T-helper 2 cell treated with Interferon-gamma antibody and Interleukin-4, amounts not matched to agents 5 μg/mL and 100 μg/mL, for 36 hours (primary cell): ENCODE measurements at places on chromosomes 3 and 15.

- H3K27ac ChIP-seq, result no peak overlapping the region
- H3K4me3 ChIP-seq, result no peak overlapping the region
- H3K27me3 ChIP-seq, result no peaks in the 10 kb centered on the region
- H3K36me3 ChIP-seq, result no peaks in the 10 kb centered on the region
- no peak for DNase-seq
Observed at GRCh38 chr3:82306189-82306588, 544.7 kb upstream of the GBE1 start.

DNA sequence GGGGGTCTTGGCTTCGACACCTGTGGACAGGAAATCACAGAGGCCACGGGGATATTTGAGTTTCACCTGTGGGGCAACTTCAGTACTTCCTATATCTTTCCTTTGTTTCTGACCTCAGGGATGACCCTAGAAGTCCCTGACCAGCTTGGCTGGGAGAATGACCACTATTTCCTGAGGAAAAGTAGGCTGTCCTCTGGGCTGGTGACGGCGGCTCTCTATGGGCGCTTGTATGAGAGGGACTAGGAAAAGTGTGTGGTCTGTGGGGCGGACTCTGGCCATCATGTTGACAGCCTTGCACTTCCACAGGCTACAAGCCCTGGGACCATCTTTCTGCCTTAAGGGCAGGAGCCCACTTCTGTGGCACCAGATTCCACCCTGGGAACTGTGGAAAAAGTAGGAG lies 43.7 kb downstream of the BTD start:
- no peak for DNase-seq
- H3K27ac ChIP-seq, result peak overlapping the region; percentile 81
- H3K36me3 ChIP-seq, result peaks cover 34% of the 10 kb centered on the region
- H3K4me3 ChIP-seq, result peak overlapping the region; percentile 58

GRCh38 chr3:5235655-5236054 lies 48.1 kb downstream of the EDEM1 start:
- H3K4me3 ChIP-seq, result no peak overlapping the region
- H3K27me3 ChIP-seq, result peaks cover 3% of the 10 kb centered on the region
- no peaks in the 10 kb centered on the region for H3K36me3 ChIP-seq
- H3K4me1 ChIP-seq, result no peaks in the 10 kb centered on the region
- DNase-seq, result no peak

- peaks cover 9% of the 10 kb centered on the region for H3K27me3 ChIP-seq
- DNase-seq, result no peak
- no peaks in the 10 kb centered on the region for H3K4me1 ChIP-seq
- H3K4me3 ChIP-seq, result no peak overlapping the region
Observed at GRCh38 chr3:111782447-111782782, 76.7 kb upstream of the PHLDB2 start.

GRCh38 chr3:88467191-88467590 lies 317.4 kb downstream of the C3orf38 start:
- DNase-seq, result no peak
- H3K4me1 ChIP-seq, result no peaks in the 10 kb centered on the region
- no peak overlapping the region for H3K4me3 ChIP-seq
- H3K36me3 ChIP-seq, result no peaks in the 10 kb centered on the region
- no peaks in the 10 kb centered on the region for H3K27me3 ChIP-seq

DNA sequence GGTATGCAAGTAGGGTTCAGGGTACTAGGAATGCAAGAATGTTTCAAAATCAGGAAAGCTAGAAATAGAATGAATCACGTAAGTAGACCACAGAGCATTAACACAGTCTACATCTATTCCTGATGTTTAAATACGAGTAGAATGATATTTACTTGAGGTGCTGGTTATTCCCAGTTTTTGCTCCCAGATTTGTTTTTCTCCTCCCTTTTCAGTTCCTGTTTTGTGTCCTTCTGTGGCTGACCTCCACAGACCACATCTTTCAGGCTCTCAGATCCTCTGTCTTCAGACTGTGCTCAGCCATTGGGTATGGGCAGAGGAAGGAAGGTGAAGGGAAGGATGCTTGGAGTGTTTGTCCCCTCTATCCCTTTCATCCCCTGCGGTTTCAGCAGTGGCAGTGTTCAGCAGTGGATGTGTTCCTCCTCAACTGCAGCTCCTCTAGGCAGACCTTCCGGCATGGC lies 276.6 kb downstream of the ZNF621 start:
- peaks cover 2% of the 10 kb centered on the region for H3K27me3 ChIP-seq
- no peaks in the 10 kb centered on the region for H3K36me3 ChIP-seq
- DNase-seq, result no peak
- H3K27ac ChIP-seq, result no peak overlapping the region

DNA sequence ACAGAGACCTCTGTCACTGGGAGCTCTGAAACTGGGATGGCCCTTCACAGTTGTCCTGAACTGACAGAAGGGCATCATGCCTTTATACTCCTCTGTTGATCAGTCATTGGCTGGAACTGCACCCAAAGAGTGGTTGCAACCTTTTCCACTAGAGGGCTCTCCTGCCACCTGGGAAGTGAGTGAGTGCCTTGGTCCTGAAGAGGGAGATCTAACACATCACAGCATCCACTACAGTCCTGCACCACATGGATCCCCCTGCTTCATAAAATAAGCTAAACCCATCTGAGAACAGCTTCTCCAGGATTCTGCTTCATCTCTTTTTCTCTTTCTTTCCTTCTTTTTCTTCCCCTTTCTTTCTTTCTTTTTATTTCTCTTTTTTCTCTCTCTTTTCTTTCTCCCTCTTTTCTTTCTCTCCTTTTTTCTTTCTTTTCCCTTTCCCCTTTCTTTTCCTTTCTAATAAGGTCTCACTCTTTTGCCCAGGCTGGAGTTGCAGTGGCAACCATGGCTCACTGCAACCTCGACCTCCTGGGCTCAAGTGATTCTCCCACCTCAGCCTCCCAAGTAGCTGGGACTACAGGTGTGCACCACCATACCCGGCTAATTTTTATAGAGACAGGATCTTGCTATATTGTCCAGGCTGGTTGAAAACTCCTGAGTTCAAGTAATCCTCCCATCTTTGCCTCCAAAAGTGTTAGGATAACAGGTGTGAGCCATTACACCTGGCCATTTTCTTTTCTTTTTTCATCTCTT lies 42.8 kb upstream of the RAF1 start:
- H3K36me3 ChIP-seq, result no peaks in the 10 kb centered on the region
- no peak overlapping the region for H3K27ac ChIP-seq
- no peak overlapping the region for H3K4me3 ChIP-seq
- DNase-seq, result peak; percentile 52
- peaks cover 16% of the 10 kb centered on the region for H3K27me3 ChIP-seq
- H3K4me1 ChIP-seq, result no peaks in the 10 kb centered on the region

DNA sequence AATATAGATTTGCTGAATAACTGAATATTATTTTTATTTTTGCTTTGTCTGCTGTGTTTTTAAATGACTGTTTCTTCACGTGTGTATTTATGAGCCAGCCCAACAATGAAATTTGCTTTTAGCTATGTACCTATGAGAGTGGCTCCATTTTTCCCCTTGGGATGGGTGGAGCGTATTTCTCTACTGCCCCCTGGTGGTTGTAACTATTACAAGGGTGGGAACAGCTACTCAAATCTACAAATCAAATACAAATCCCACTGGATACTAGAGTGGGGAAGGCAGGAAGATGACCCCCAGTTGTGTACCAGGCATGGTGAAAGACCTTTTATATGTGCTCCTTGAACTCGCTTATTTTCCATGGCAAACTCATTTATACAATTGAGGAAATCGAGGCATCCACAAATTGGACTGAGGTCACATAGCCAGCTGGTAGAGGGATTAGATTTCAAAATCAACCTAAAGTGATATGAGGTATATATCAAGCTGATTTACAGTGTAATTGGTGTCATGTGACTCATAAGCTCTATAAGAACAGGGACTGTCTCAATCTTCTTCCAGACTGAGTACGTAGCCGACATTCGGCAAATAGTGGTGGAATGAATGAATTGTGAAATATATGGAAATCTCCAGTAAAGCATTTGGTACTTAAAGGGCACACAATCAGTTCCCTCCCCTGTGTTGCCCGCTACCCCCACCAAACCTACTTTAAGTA lies 69.5 kb upstream of the VEPH1 start:
- H3K27ac ChIP-seq, result no peak overlapping the region
- no peaks in the 10 kb centered on the region for H3K36me3 ChIP-seq
- H3K27me3 ChIP-seq, result peaks cover 3% of the 10 kb centered on the region
- DNase-seq, result no peak
- no peak overlapping the region for H3K4me3 ChIP-seq
- peaks cover 7% of the 10 kb centered on the region for H3K4me1 ChIP-seq

GRCh38 chr3:67090474-67090873 lies 92.4 kb downstream of the KBTBD8 start:
- DNase-seq, result no peak
- peaks cover 7% of the 10 kb centered on the region for H3K27me3 ChIP-seq
- no peak overlapping the region for H3K4me3 ChIP-seq
- peaks cover 1% of the 10 kb centered on the region for H3K36me3 ChIP-seq

DNA sequence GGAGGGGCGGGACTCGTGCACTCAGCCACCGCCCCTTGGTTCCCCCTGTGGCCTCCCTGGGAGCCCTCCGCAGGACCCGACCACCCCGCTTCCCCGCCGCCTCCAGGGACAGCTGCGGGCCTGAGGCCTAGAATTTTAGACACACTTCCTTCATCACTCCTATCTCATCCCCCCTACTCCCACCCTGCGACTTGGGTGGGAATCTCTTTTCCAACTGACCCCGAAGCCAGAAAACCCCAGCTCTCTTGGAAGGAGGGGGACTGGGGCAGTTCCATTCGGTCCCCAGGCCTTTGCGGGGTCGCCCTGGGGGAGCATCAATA lies 289 bp upstream of the TFDP2 start:
- no peaks in the 10 kb centered on the region for H3K36me3 ChIP-seq
- peaks cover 6% of the 10 kb centered on the region for H3K27me3 ChIP-seq
- H3K4me1 ChIP-seq, result peaks cover 25% of the 10 kb centered on the region
- no peak for DNase-seq
- H3K4me3 ChIP-seq, result peak overlapping the region; percentile 89
- H3K27ac ChIP-seq, result peak overlapping the region; percentile 68

DNA sequence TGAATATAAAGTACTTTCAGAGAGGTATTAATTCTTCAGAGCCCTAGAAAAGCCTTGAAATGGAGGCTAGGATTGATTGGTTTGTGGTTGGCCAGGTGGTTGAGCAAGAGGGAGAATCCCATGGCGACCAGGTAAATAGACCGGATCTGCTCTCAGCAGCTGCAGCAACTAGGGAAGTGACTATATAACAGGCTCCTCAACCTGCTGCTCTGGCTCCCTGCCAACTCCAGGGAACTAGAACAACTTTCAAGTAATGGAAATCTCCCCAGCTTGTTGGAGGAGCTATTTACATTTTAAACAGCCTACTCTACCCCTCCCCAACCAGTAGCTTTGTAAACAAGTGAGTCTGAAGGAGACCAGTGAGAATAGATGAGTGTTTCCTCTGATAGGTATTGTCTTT lies 121.8 kb upstream of the CADM2 start:
- no peaks in the 10 kb centered on the region for H3K27me3 ChIP-seq
- DNase-seq, result no peak
- no peaks in the 10 kb centered on the region for H3K36me3 ChIP-seq
- H3K4me1 ChIP-seq, result no peaks in the 10 kb centered on the region
- no peak overlapping the region for H3K27ac ChIP-seq

DNA sequence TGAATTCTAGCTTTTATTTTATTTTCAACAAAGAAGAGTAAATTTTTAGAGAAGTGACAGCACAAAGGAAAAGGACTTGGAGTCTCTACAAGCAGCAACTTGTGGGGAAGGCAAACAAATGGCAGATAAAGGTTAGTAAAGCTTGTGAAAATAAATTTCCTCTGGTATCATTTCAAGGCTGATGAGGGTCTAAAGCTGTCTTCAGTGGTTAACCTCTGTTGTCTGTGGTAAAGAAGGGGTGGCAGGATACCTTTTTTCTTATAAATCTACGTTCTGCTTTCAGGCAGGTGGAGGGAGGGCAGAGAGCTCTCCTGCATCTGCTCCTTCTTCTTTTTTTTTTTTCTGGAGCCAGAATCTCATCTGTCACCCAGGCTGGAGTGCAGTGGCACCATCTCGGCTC lies 50.5 kb downstream of the NMD3 start:
- no peaks in the 10 kb centered on the region for H3K36me3 ChIP-seq
- H3K27ac ChIP-seq, result no peak overlapping the region
- no peaks in the 10 kb centered on the region for H3K4me1 ChIP-seq
- no peaks in the 10 kb centered on the region for H3K27me3 ChIP-seq

- H3K36me3 ChIP-seq, result peaks cover 16% of the 10 kb centered on the region
- no peak for DNase-seq
- peak overlapping the region; percentile 47 for H3K27ac ChIP-seq
- H3K4me1 ChIP-seq, result peaks cover 9% of the 10 kb centered on the region
- no peaks in the 10 kb centered on the region for H3K27me3 ChIP-seq
Observed at GRCh38 chr15:89067751-89068150, 20.5 kb upstream of the ABHD2 start.

- no peak overlapping the region for H3K4me3 ChIP-seq
- H3K27ac ChIP-seq, result peak overlapping the region; percentile 17
- H3K36me3 ChIP-seq, result peaks cover 15% of the 10 kb centered on the region
- no peaks in the 10 kb centered on the region for H3K4me1 ChIP-seq
Observed at GRCh38 chr3:59817511-59817910, 767.7 kb upstream of the CFAP20DC start.

DNA sequence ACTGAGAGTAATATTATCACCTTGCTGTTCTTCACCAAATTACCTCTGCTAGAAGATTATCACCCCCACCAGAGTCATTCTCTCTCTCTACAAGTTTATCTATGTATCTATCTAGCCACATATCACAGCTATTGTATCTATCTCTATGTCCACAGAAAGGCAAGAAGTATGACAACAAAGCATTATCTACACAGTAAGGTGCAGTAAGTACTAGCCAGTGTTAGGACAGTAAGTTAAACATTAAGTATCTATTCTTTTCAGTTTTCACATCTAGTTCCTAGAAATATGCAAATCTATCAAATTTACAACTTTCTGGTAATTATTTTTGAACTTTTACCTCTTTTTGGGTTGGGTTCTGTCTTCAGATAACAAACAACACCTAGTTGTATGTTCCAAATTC lies 26.5 kb upstream of the XXYLT1 start:
- peaks cover 37% of the 10 kb centered on the region for H3K36me3 ChIP-seq
- H3K4me3 ChIP-seq, result no peak overlapping the region
- H3K4me1 ChIP-seq, result peaks cover 7% of the 10 kb centered on the region
- no peak for DNase-seq
- H3K27ac ChIP-seq, result no peak overlapping the region

DNA sequence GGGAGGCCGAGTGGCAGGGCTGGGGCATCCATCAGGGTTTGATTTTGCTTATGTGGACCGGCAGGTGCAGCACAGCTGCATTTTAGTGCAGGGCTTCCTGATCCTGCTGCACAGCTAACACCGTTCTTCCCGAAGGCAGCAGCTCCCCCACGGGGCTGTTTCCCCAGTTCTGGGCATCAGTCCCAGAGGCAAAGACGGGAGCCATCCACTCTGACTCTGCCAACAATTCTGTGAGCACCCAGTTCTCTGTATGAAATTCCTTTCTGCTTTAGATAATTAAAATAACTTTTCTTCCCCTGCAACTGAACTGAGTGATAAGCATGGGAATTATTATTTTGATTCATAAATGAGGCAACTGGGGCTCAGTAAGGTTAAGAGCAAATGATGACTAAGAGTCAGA lies 262.9 kb upstream of the ATP10A start:
- H3K4me3 ChIP-seq, result no peak overlapping the region
- no peaks in the 10 kb centered on the region for H3K36me3 ChIP-seq
- H3K27me3 ChIP-seq, result peaks cover 2% of the 10 kb centered on the region
